ENCODE measurements at places on chromosomes 3 and 15.

GRCh38 chr3:165638034-165638433 lies 199.2 kb downstream of the BCHE start:
- no peak for DNase-seq

DNA sequence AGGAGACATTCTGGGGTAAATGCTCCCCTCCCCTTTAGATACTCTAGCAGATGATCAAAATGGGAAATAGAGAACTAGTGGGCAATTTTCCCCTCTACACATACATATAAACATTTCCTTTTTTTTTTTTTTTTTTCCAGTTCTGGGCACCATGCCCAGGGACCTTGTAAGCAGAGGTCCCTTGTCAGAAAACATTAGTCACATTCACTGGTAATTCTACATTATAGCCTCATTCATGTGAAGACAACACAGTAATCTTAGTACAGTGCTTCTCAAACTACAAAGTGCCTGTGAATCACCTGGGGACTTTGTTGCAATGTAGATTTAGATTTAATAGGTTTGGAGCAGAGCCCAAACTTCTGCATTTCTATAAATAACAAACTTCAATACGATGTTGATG lies 60.1 kb upstream of the ACTC1 start:
- no peak for DNase-seq

DNA sequence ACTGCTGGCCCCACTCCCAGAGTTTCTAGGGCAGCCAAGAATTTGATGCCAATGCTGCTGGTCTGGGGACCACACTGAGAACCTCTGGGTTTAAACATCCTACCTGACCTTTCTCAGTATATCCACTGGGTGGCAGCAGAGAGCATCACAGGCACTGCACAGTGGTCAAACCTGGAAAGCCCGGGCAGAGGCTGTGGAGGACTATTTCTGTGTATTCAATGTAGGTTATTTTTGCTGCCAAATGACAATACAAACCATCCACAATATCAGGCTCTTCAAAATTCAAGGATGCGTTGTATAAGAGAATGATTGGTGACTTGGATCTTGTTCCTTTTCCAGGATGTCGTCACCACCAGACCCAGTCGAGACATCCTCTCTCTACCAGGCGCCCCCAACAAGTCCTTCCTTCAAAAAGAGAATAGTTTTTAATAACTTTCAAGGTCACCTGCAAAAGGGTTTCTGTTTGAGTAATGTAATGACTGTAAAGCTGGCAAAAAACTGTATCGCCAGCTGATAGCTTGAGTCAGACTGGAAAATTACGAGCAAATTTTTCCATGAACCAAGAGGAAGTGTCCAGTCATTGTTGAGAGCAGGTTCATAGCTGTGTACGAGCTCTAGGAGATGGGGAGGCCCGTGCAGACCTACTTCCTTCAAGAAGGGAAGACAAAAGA lies 30.5 kb upstream of the MYZAP start:
- peak; percentile 48 for DNase-seq

GRCh38 chr3:81245043-81245442 lies 516.4 kb downstream of the GBE1 start:
- DNase-seq = no peak

- peak; percentile 38 for DNase-seq
These were observed at the start of gene CRTC3 for GRCh38 chr15:90529371-90530249. CRTC3 (plus strand) TSS chr15:90529923; CDS start chr15:90530072, 149 bp downstream.

DNA sequence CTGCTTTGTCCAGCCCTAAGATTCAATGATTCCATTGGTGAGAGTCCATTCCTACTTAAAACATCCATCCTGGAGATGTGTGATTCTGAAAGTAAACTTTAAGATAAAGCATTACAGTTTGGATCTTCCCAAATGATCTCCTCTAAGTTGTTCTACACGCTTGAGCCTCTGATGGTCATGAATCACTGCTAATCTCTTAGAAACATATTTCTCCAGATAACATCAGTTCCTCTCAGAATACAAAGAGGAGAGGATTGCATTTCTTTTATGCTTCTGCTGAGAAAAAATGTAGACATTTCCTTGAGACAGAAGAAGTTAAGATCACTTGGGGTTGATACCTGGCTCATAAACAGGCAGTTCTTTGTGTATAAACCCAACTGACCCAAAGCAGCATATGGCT lies 281.2 kb upstream of the DPH6 start:
- DNase-seq = no peak

DNA sequence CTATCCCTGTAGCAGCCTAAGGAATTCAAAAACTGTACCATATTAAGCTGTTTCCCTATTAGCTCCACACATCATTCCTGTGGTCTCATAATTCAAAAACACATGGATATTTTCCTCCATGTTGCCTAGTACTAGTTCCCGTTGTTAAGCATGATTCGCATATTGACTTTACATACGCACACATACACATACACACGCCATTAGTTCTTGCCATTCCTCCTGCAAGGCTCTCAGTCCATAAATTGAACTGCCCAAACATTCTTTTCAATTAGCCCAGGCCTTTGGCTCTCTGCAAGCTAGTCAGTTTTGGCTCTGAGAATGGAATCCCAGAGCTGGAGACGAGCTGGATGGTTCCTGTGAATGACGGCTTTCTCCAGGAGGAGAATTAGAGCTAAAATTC lies 57.2 kb upstream of the RAD18 start:
- DNase-seq = no peak

DNA sequence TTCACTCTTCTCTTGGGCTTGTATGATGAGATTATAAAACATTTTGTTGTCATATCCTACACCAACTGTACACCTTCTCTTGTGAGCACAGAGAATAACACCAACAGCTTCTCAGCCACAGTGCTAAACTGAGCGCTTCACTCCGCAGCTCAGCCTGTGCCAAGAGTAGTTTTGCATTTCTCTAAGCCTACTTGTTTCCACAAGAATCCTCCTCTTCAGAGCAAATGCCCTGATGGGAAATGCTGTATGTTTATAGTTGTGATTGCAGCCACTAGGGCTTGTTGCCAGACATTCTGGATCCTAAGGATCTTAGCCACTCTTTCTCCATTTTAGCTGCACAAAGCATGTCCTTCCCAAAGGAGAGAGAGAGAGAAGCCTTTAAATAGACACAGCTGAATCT lies 138.8 kb upstream of the PLXND1 start:
- no peak for DNase-seq

DNA sequence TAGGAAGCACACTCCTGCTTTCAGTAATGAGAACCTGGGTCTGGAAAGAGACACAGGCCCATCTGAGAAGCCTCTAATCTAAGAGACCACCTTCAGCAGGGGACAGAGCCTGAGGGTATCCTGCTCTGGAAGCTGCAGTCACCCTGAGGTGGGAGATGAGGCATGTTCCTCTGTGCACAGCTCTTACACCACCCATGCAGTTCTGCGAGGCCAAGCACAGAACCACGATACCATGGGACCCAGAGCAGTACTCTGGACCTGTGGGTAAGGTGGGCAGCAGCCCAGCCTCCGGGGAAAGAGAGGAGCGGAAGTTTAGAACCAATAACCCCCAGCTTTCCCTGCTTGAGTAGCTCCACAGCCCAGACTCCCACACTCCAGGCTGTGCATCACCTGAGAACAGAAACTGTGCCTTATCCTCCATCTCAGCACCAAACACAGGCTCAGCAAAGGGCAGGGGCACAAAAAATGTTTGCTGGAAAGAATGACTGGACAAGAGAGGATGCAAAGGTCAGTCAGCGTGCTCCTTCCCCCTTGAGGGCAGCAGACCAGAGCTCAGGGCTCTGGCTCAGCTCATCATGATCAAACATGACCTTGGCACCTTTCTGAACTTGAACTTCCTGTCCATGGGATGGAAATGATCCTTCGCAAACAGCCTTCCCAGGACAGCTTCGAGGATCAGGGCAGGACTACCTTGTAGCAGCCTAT lies 43.1 kb downstream of the RBPMS2 start:
- DNase-seq = no peak

DNA sequence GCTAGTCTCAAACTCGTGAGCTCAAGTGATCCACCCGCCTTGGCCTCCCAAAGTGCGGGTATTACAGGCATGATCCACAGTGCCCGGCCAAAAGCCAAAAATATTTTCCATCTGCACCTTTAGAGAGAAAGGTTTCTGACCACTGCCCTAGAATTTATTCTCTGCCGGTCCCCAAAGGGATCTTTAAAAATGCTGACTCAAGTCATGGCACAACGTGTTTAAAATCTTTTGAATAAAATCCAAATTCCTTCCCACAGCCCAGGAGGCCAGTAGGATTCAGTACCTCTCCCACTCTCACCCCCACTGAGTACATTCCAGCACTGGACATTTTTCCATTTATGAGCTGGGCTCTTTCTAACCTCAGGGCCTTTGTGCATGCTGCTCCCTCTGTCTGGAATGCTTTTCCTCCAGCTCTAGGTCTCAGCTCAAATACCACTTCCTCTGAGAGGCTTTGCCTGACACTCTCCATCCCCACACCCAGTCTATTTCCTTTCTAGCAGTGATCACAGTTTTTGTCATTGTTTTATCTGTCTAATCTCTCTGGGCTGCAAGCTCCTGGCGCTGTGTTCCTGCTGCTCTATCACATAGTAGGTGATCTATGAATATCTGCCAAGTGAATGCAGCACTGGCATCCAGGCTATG lies 502.9 kb downstream of the SHQ1 start:
- no peak for DNase-seq

DNA sequence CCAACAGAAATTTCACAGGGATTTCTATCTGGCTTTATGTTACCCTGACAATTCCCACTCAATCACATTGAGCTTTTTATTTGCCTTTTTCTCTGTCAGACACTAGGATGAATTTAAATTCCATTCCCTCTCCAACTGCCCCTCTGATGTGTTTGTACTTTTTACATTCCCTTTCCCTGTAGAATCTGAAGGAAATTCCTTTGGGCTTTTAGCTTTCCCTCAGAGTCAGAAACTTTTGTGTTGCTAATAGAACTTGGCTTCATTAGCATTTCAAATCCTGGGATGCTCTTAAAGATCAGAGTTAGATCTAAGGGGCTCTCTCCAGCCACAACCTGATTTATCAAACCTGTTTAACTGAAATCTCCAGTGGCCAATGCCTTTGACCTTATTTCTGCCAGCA lies 7.9 kb upstream of the RARB start:
- DNase-seq = no peak

DNA sequence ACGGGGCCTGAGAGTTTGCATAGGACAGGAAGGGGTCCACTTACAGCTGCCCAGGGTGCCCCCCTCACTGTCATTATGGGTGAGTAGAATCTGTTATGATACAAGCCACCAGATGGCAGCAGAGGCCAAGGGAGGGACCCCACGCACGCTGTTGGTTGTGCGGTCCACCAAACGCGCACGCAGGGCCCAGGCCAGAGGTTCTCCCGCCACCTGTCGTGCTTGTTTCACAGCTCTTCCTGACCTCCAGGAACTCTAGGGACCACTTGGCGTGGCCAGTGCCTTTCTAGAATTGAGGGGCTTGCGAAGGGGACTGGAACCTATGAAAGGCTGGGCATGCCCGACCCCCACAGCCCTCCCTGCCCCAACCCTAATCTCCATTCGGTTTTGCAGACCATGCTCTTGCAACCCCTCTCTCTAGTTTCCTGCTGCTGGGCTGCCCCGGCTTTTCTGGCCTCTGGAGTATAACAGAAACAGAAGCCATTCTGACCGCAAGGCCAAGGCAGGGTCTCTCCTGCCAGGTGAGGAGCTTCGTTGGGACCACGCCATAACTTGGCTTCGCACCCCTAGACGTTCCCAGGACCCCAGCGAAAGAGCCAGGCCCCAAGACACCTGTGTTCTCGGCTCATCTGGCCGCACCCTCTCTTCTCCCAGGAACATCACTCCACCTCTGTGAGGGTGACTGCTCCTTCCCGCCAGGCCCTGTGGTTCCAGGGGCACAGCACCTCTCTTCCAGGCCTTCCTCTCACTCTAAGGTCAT lies 46.0 kb downstream of the ALDH1L1 start:
- peak; percentile 68 for DNase-seq

DNA sequence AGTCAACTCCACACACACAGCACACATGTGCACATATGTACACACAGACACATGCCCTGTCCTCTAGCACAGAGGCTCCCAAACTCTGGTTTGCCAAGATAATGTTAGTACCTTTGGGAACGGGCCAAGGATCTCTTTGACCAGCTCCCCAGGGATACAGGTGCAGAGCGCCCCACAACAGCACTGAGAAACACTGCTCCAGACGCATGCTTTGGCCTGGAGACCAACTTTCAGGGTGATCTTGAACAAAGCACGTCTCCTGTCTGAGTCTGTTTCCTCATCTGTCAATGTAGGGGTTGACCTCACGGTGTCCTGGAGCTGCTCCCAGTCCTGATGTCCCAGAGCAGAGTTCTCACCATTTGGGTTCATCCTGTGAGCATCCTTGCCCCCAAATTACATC lies 15.9 kb upstream of the SKOR1 start:
- no peak for DNase-seq

DNA sequence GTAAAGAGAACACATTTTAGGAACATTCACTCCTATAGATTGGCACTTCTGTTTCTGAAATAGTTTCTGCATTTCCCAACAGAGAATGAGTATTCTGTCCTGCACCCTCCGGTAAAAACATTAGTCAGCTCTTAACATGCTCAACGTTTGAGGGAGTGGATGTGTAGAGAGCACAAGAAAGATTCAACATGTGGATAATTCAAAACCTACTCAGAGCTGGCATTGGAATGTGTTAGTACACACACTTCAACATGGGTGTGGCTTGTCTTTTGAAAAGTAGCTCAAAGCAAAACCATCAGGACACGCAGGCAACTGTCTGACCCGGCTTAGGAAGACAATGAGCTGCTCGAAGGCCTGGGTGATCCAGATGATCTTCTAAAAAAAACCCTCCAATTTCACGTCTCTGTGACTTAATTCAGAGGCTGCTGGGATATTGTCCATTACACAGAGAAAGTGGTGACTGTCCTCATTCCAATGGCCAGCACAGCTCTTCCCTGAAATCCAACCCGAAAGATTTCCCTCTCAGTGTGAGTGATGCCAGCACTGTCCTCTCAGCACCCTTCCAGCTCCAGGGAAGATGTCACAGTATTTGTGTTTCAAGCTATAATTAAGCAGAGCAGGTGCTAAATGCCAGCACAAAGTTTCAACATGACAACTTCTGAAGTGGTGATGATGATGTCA lies 18.1 kb downstream of the FBN1 start:
- no peak for DNase-seq

DNA sequence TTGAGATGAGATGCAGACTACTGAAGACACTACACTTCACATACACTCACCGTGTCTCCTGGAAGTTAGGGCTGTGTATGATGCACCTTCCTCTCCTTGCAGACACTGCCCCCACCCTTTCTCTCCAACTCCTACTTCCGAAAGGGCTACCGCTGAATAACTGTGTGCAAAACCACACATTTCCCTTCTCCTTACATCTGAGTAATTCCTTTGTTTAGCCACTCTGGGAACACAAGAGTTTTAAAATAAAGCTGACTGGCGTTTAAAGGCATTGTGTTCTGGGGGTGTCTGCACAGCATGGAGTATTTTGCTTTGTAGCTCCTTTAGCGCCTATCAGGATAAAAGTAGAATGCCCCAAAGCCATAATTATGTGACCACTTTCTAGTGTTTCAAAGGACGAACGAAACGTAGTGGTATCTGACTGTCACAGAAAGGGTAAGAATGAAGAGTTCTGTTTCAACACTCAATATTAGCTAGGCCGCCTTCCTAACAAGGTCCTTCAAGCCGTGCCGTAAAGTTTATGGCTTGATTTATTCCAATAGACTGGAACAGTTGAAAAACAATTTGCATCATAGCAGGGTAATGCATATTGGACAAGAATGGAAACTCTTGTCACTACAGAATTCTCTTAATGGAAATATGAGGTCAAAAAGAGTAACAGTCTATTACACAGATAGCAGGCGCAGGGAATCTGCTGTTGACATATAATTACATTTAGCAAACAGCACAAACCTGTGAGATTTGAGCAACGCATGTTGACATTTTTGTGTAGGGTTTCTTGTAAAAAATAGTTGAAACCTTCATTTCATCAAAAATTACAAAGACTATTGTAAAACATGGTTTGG lies 619.9 kb downstream of the FOXP1 start:
- no peak for DNase-seq

- no peak for DNase-seq
These were observed 55.4 kb downstream of the ITGA11 start for GRCh38 chr15:68376447-68377060.

Measured in NCI-H146 (cell line).